Activated naive CD8-positive, alpha-beta T cell treated with anti-CD3 and anti-CD28 coated beads, Interleukin-2, amount 10 ng/mL, durations not matched to agents 7 days and 5 days (primary cell): ENCODE measurements at places on chromosomes 3 and 15.

GRCh38 chr15:64623347-64623996 is 151.9 kb downstream of the RBPMS2 start:
- no peak for DNase-seq

DNA sequence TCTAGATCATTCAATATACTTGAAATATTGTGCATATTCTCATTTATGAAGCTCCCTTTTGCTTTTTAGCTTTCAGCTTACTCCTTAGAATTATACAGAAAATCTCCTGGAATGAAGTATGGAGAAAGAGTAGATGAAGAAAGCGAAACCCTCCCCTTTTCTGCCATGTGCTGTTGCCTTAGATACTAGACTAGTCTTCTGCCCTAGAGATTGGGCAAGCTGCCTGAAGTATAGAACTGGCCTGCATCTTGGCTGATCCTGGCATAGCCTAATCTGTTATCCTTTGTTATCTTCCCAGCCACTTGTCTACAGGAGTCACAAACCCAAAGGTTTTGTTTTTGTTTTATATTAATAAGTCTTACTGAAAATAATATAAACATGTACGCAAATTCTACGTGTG is 138.8 kb downstream of the RBPMS2 start:
- no peak for DNase-seq

- no peak for DNase-seq
Measured at GRCh38 chr3:101719604-101720185, 4.7 kb upstream of the CEP97 start.

- DNase-seq: peak; percentile 36
Measured at GRCh38 chr3:185825639-185826481, 1.0 kb upstream of the IGF2BP2 start.

GRCh38 chr3:80040067-80040466 is 272.3 kb upstream of the ROBO1 start:
- no peak for DNase-seq

GRCh38 chr3:194329583-194329965 is 21.6 kb downstream of the CPN2 start:
- DNase-seq: no peak

DNA sequence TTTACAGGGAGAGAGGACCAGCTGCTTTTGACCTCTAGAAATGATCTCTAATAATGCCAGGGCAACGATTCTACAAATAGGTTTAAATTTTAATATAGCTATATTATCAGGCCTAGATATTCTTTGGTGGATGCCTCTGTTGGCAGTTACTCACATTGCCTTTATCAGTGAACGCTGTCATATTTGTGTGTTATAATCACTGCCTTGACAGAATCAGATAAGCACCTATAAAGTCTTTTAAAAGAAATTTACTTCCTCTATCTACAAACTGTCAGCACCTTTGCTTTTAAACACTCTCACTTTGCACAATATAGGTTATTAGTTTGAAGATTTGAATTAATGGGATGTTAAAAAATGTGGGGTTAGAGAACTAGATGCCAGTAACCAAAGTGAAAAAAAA is 324.1 kb downstream of the ZIC1 start:
- DNase-seq: no peak

- no peak for DNase-seq
Measured at GRCh38 chr3:185335799-185336198, 27.1 kb upstream of the MAP3K13 start.

DNA sequence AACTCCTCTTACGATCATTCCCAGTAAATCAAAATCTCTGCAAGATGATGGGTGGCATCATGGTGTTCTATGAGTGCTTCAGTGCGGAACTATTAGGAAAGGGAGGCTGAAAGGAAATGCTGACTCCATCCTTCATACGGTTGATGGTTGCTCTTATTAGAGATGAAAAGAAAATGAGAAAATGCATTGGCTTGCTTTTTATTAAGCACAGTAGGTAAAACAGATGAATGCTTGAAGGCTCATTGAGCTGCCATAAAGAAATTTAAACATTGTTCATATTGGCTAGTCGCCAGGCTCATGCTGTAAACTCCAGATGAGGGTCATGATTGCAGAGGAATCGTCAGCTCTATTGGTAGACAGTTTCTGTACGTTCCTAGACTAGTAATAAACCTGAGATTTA is 115.8 kb downstream of the EPHA3 start:
- no peak for DNase-seq

DNA sequence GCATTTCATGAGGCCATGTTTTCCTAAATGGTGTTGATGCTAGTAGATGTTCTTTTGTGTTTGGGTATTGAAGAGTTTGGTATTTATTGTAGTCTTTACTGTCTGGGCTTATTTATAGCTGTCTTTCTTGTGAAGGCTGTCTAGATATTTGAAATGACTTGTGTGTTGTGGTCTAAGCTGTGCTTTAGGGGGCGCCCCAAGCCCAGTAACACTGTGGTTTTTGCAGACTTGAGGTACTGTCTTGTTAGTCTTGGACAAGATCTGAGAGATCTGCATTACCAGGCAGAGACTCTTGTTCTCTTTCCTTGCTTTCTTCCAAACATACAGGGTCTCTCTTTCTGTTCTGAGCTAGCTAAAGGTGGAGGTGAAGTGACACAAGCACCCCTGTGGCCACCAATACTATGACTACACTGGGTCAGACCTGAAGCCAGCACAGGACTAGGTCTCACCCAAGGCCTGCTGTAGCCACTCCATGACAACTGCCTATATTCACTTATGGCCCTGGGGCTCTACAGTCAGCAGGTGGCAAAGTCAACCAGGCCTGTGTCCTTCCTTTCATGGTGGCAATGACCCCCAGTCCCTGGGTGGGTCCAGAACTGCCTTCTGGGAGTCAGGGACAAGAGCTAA is 152.1 kb upstream of the TBC1D5 start:
- peak; percentile 51 for DNase-seq

DNA sequence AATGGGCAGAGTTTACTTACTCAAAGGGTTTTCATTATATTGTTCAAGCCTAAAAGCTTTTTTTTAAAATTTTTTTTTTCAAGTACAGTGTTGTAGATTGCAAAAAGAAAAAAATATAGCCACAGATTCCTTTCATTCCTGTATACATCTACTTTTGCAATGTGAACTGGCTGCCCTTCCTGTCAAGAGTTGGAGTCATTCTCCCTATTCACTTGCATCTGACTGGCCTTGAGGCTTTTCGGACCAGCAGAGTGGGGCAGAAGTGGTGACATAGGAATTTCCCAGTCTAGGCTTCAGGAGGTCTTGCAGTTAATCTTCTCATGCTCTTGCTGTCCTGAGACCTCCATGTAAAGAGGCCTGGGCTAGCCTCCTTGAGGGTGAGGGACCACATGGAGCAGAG is 218.3 kb upstream of the CFAP20DC start:
- no peak for DNase-seq

GRCh38 chr3:170085396-170085795 is 47.6 kb downstream of the GPR160 start:
- no peak for DNase-seq

DNA sequence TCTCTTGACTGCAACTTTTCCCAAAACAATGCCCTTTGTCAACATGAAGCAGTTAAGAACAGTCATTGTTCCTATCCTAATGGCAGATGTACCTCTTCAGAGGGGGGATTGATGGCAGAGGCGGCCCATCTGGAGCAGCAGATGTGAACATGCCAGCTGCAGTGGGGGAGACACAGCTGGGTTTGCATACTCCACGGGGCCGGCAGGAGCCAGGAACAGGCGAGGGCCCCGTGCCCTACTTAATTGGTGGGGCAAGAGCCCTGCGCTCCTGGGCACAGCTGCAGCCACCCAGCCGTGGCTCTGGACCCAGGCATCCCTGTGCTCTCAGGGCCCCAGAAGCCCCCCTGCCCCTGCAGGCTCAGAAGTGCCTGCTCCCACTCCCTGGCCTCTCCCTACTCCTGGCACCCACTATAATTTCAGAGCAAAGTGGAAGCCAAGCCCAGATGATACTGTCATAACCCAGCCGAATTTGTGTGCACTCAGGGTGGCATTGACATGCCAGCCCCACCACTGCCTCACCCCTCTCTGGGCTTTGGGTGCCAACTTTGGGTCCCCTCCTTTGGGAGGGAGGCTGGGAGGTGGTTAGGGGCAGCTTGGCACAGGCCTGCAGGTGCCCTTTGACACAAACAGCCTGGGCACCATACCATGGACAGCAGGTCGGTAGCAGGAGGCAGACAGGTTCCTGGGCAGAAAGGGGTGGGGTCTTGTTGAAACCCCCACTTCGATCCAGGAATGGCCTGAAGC is 34.6 kb downstream of the ROPN1B start:
- no peak for DNase-seq

DNA sequence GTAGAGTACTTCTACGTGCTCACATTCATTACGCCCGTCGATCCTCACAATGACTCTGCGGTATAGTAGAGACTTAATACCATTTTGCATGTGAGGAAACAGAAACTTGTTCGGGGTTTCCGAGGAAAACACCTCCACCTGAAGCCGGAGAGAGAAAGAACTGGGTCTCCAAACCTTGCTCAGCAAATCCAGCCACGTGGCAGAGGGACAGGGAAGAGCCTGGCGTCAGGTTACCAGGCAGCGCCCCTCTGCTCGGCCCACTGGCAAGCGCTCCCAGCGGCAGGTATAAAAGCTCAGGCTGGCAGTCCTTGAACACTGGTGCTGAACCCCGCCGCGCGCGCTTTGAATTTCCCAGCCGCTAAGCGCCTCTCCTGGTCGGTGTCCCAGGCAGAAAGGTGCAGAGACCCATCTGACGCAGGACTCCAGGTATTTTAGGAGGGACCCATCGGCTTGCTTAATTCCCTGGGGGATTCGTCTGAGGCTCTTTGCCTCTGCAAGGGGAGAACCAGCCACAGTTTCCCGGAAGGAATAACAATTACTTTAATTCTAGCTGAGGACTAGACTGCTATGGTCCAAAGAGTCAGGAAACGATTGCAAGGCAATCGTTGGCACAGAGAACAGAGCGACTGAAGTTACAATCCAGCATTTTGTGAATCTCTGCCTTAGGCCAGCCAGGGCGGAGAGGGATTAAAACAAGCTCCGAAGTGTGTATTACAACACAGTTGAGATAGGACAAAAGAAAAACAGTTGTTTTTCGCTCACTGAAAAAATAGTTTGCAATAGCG is at the start of gene C2CD4A:
TSS of gene C2CD4A (plus strand) at position 315 of the 785 bp plus-strand sequence. CDS start 637 bp downstream, outside the sequence.
- peak; percentile 53 for DNase-seq

GRCh38 chr3:62453448-62453847 is 80.1 kb upstream of the FEZF2 start:
- DNase-seq: no peak

- no peak for DNase-seq
Measured at GRCh38 chr15:36332896-36333295, 246.5 kb upstream of the CDIN1 start.

DNA sequence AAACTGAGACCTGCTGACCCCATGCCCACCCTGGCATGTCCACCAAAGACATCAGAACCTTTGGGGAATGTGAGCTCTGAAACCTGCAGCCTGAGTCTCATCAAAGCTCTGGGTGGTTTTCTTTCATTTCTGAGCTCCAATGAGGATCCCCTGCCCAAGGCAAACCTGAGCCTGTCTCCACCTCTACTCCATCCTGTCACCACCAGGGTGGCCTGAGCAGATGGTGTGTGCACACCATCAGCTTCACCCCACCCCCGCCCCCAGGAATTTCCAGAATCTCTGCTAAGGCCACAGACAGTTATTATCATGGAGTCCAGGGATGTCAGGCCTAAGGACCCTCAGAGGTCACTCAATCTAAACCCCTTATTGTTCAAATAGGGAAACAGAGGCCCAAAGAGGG is 1.3 kb downstream of the XIRP1 start:
- DNase-seq: no peak

DNA sequence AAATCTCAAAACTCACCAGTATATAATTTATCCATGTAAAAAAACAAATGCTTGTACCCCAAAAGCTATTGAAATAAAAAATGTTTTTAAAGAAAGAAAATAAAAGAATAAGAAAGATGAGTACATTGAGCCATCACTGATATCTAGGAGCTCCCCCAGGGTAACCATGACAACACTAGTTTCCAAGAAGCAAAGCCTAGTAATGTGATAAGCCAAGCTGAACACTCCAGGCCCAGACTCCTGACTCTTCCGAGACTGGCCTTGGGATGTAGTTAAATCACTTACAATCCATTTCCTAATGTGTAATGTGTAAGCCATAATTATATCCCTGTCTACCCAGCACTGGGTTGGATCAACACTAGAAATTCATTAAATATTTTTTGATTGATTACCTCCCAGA is 21.1 kb upstream of the ATP8B4 start:
- DNase-seq: no peak

DNA sequence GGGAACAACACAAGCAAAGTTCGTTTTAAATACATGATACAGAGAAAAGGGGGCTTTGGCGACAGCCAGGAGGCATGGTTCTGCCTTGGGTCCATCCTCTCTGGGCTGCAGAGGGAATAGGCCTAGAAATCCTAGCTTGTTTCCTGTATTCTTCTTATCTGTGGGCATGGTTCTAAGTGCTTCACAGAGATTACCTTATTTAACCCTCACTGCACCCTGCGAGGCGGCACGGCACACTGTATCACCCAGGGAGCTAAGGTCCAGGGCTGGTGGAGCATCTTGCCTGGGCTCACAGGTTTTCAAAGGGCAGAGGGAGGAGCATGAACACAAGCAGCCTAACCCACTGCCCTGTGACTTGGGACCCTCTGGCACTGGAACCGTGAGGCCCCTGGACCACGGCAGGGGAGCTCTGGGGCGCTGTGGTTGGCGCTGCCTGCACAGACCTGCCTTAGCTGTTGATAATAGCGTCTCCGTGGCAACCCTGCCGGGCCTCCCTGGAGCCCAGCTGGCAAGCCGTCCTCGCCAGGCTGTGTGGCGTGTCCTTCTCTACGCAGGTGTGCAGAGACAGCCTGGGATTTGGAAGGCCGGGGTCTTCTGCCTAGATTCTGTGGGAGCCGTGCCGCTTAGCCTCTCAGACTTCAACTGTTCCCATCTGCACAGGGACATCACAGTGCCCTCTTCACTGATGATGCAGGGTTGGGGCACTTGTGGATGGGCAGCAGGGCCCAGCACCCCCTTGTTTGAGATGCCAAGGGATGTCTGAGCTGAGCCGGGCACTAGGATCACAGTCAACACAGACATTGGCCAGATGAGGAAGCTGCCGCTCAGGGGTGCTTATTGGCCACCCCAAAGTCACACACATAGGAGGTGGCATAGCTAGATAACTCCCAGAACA is 154.6 kb upstream of the TLE3 start:
- DNase-seq: no peak

GRCh38 chr15:25182098-25182478 is 227.3 kb downstream of the SNRPN start:
- DNase-seq: no peak

GRCh38 chr15:20643829-20644425 is 102.3 kb upstream of the GOLGA6L6 start:
- no peak for DNase-seq

DNA sequence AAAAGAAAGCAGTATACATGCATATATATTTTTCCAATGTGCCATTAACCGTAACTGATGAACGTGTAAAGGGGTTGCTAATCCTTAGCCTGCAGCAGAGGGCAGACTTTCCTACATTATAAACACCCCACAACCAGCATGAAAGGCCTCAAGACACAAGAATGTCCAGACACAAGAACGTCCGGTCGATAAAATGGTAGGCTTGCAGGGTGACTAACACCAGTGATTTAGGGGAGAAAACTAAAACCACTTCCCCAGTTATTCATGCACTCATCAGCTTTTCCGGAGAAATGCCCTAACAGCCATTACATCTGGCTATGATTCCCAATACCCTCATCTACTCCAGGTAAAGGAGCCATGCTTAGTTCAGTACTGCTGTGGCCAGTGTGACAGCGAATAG is 57.4 kb downstream of the LRTM1 start:
- no peak for DNase-seq
